ENCODE measurements at places on chromosomes 11 and 22. TPM values are rescaled to one million over a fixed set of nuclear protein-coding genes. Genes with fewer than 3 reads are reported as not detected.

Gene COX8A
- total RNA-seq = 362 TPM

GRCh38 chr22:44133161-44133560, 47.6 kb upstream of the PARVG start:
- DNase-seq = no peak

- DNase-seq = no peak
These were observed 42.0 kb downstream of the IGLL5 start for GRCh38 chr22:22929381-22930221.

DNA sequence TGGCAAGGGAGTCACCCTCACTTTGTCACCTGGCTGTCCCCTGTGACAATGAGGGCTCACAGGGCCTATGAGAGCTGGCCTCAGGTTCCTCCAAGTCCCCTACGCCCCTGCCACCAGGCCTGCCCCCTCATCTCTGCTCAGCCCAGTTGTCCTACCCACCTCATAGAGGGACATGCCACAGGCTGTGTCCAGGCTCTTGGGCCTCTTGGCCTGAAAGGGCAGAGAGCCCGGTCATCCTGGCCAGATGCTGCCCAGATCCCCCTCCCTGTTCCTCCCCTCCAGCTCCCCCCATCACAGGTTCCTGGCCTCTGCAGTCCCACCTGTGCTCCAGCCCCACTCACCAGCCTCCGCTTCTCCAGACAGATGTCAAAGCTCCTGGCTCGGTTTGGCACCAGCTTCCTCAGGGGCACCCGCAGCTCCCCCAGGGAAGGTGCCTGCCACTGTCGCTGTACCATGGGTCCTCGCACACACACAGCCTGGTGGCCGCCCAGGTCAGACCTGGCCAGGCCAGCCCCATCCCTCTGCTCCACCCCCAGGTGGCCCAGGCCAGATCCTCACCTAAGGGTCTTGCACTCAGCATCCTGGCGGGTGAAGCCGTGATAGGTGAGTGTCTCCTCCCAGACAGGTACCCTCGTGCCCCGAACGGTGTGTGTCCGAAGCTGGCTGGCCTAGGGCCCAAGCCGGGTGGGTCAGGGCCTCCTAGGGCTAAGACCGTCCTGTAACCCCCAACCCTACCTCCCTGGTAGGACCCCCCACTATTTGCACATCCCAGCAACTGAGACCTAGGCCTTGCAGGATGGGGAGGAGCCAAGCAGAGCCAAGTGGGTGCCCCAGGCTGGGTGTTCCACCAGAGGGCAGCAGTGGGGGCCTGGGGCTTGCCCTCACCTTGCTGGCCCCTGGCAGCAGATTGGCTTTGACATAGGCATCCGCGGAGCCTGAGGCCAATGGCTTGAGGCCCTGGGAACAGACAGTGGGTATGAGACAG, 8.3 kb downstream of the NDUFV1 start:
- DNase-seq = no peak

DNA sequence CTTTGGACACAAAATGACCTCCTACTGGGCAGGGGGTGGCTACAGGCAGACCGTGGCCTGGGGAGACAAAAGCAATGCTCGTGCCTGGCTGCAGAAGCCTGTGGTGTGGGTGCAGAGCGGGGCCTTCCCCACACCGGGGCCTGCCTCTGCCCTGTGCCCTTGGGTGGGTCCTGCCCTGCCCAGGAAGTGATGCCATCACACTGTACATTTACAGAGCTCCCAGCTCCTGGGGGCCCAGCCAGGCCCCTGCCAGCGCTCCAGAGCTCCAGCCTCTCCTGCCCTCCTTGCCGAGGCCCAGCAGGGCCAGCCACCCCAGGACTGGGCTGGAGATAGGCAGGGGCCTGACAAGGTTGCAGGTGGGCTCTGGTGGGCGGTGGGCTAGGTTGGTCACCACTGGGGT, 40.1 kb downstream of the MUC5B start:
- DNase-seq = no peak

DNA sequence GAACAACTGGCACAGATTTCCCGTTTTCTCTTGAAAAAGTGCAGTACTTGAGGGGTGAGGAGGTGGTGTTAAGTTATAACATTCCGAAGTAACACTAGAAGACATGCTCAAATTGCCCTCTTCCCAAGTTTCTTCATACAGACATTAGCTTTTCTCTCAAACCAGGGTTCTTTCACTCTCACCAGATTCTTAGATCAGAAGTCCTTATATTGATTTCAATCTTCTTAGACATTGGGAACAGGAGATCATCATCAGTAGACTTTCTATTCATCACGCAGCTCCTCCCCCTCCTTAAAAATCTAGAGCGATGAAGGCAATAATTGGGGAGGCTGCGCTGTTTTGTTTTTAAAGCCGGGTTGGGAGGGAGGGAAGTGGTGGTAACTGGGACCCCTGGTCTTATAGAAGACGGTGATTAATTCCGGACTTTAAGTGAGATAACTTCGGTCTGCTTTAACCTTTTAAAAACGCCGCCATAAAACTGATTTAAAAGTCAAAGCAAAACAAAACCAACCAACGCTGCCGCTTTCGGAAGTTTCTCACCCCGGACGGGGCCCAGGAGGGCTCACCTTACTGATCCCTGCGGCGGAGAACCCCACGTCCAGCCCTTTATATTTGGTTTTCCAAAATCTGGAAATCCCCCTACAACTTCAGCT, 665 bp downstream of the USP28 start:
- DNase-seq = no peak

Data from lung (tissue), 17 donors.